SJCRH30 (cell line): ENCODE measurements at places on chromosomes 5 and 9. TPM values are rescaled to one million over a fixed set of nuclear protein-coding genes. Genes with fewer than 3 reads are reported as not detected.
A peak's percentile ranks its signal among the peaks of the same experiment; 100 is the strongest.

DNA sequence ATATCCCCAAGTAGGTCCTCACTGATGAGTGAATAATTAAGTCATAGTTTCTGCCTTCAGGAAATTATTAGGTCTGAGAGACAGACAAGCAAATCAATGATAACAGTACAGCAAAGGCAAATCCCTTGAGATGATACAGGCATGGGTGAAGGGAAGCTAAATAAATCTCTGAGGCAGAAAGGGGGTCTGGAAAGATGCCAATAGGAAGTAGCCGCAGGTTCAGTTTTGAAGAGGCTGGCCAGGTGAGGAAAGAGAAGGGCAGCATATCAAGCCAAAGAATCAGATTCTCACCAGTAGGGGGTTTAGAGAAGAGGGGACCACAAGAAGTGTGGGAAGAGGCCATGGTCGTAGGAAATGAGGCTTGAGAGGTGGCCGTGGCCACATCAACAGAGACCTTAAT, 85.8 kb downstream of the KIAA1958 start:
- no peaks in the 10 kb centered on the region for H3K4me1 ChIP-seq
- H3K27me3 ChIP-seq, result no peaks in the 10 kb centered on the region
- H3K4me3 ChIP-seq, result no peak overlapping the region
- H3K27ac ChIP-seq, result no peak overlapping the region
- peaks cover 6% of the 10 kb centered on the region; the same call in 1 of the 2 replicates for H3K36me3 ChIP-seq
- no peak for DNase-seq

GRCh38 chr5:91033370-91033769, 349.7 kb downstream of the ARRDC3 start:
- H3K4me3 ChIP-seq, result no peak overlapping the region
- H3K27ac ChIP-seq, result no peak overlapping the region
- no peaks in the 10 kb centered on the region for H3K27me3 ChIP-seq

DNA sequence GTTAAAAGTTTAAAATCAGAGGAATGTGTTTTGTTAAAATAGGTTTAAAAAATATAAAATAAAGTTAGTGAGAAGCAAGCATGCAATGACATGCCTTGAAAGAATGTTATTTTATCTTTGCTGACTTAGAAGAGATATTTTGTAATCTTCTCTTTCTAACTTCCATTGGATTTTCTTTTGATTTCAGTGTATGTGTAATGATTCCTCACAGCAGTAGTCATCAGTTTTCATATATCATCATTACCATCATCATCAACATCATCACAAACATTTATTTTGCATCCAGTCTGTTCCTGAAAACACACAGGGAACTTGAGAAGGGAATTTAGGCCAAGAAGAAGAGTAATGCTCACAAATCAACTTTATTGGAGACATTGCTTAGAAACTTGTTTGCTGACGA, 699.6 kb downstream of the TAF11L14 start:
- H3K4me3 ChIP-seq, result no peak overlapping the region
- H3K36me3 ChIP-seq, result no peaks in the 10 kb centered on the region
- no peaks in the 10 kb centered on the region for H3K4me1 ChIP-seq
- DNase-seq, result no peak
- H3K27me3 ChIP-seq, result no peaks in the 10 kb centered on the region

GRCh38 chr5:148632255-148633066, 21.9 kb downstream of the HTR4 start:
- DNase-seq, result no peak
- no peak overlapping the region for H3K4me3 ChIP-seq
- peaks cover 14% of the 10 kb centered on the region; the same call in 1 of the 2 replicates for H3K27me3 ChIP-seq
- H3K27ac ChIP-seq, result no peak overlapping the region
- H3K4me1 ChIP-seq, result no peaks in the 10 kb centered on the region
- H3K36me3 ChIP-seq, result no peaks in the 10 kb centered on the region

DNA sequence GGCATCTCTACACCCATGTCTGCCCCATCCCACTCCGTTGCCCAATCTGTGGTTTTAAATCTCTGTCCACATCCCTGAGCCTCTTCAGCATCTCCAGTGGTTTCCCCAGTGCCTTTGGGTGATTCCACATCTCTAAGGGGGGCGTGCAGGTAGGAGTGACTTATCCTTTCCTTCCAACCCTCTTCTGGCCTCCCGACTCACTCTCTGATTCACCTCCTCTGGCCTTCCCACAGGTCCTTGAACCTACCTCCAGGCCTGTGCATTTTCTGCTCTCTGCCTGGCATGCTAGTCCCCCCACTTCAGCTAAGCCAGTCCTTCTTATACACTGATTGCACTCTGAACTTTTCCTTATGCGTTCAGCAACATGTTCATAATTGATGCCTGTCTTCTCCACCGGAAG, 99.0 kb downstream of the RALGPS1 start:
- H3K4me3 ChIP-seq, result no peak overlapping the region
- no peaks in the 10 kb centered on the region for H3K36me3 ChIP-seq
- no peaks in the 10 kb centered on the region for H3K4me1 ChIP-seq
- H3K27me3 ChIP-seq, result peaks cover 50% of the 10 kb centered on the region
- no peak overlapping the region for H3K27ac ChIP-seq
- DNase-seq, result no peak

DNA sequence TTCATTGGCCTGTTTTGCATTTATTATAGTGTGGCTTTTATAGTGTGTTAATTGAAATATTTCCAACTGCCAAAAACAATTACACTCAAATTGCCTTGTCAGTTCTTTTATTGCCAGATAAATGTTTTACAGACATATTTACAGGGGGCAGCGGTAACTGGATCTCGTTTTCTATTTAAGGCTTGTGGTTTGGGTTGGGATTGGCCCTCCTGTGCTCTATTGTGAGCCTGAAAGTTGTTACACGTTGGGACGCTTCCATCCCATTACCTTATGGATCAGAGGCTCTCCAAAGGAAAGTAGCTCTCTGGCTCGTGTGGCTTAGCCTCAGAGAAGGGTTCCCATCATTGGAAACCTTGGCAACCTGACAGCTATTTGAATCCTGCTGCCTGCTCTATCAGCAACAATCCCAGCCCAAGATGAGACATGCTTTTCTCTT, 20.8 kb downstream of the DNAI1 start:
- no peaks in the 10 kb centered on the region for H3K4me1 ChIP-seq
- no peak for DNase-seq
- H3K27ac ChIP-seq, result no peak overlapping the region
- H3K27me3 ChIP-seq, result no peaks in the 10 kb centered on the region
- H3K36me3 ChIP-seq, result no peaks in the 10 kb centered on the region

- no peak overlapping the region for H3K27ac ChIP-seq
- H3K27me3 ChIP-seq, result no peaks in the 10 kb centered on the region
- no peaks in the 10 kb centered on the region for H3K4me1 ChIP-seq
- no peaks in the 10 kb centered on the region for H3K36me3 ChIP-seq
- no peak for DNase-seq
Measured at GRCh38 chr5:155735388-155735787, 591.6 kb upstream of the SGCD start.

DNA sequence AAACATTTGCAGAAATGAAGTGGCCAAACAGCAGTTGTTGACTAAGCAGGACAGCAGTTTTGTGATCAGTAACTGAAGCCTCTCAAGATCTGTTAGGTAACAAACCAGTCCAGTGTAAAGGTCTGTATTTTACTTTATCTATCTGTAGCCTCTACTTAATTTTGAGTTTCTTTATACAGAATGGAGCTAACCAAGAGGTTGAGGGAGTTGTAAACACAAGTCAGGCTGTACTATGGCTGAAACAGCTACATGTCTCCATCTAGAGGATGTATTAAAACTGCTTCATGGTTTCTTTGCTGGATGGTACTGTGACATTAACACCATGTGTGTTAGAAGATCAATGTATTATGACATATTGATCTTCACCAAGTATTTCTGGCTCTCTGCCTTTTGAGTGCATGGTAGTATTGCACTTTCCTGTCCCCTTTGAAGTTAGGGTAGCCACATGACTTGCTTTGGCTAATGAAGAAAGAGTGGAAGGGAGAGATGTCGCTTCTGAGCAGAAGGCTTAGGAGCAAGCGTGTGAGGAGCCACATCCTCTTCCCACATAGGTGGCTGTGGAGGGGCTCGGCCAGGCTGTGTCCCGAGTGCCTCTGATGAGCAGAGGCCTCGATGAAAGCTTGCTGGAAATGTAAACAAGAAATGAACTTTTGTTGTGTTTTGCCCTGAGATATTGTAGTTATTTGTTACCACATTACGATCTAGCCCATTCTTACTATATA, 105.6 kb upstream of the PCA3 start:
- peaks cover 27% of the 10 kb centered on the region for H3K4me1 ChIP-seq
- H3K27me3 ChIP-seq, result no peaks in the 10 kb centered on the region
- peak; percentile 62 for DNase-seq
- no peak overlapping the region for H3K4me3 ChIP-seq

GRCh38 chr5:10491673-10492026, 50.0 kb downstream of the ROPN1L start:
- no peak overlapping the region for H3K27ac ChIP-seq
- DNase-seq, result no peak

DNA sequence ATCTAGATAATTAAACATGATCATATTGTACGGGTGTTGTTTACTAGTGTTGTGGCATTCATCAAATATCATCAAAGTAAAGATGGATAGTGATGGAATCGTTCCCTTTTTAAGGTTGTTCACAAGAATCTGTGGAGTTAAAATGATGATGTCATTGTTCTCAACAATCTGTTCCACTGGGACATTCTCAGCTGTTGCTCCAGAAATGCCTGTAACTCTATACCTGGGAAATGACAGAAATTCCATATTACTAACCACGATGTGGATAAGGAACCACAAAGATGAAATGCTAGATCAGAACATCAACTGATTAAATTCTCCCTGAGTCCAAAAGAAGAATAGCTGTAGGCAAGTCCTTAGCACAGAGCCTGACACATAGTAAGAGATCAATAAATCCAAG, 38.0 kb downstream of the RIGI start:
- DNase-seq, result peak; percentile 63
- H3K4me1 ChIP-seq, result peaks cover 29% of the 10 kb centered on the region
- peaks cover 6% of the 10 kb centered on the region for H3K36me3 ChIP-seq
- no peaks in the 10 kb centered on the region for H3K27me3 ChIP-seq

- no peak overlapping the region for H3K27ac ChIP-seq
- H3K36me3 ChIP-seq, result no peaks in the 10 kb centered on the region
- H3K4me1 ChIP-seq, result no peaks in the 10 kb centered on the region
- H3K4me3 ChIP-seq, result no peak overlapping the region
Measured at GRCh38 chr5:53537711-53538110, 22.7 kb upstream of the NDUFS4 start.

DNA sequence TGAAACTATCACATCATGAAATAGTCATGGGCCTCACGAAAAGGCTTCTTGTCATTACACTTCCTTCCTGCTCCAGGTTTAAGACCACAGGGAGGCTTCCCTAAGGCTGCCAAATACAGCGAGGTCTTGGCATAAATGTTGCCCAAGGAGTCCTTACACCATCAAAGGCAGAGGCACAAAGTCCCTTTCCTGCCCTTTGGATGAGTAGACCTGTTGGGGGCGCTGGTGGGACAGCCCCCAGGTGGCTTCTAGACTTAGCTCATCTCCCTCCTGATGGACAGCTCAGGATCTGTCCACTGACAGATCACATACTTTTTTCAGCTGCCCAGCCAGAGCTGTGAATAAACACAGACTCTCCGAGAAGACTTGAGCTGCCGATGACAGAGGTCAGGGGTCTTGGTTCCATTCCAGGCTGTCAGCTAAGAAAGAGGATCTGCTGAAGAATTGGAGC, 15.5 kb upstream of the MEGF9 start:
- no peak overlapping the region for H3K4me3 ChIP-seq
- no peak for DNase-seq
- H3K36me3 ChIP-seq, result no peaks in the 10 kb centered on the region
- H3K4me1 ChIP-seq, result peaks cover 30% of the 10 kb centered on the region
- H3K27me3 ChIP-seq, result no peaks in the 10 kb centered on the region
- H3K27ac ChIP-seq, result peak overlapping the region; percentile 32

- H3K36me3 ChIP-seq, result no peaks in the 10 kb centered on the region
- no peak for DNase-seq
- H3K4me1 ChIP-seq, result peaks cover 25% of the 10 kb centered on the region
- no peak overlapping the region for H3K27ac ChIP-seq
- no peaks in the 10 kb centered on the region for H3K27me3 ChIP-seq
- H3K4me3 ChIP-seq, result no peak overlapping the region
Measured at GRCh38 chr5:110082863-110083262, 393.1 kb downstream of the MAN2A1 start.

- H3K4me3 ChIP-seq, result no peak overlapping the region
- no peaks in the 10 kb centered on the region for H3K36me3 ChIP-seq
- no peak for DNase-seq
- H3K27me3 ChIP-seq, result peaks cover 3% of the 10 kb centered on the region; the same call in 1 of the 2 replicates
- no peaks in the 10 kb centered on the region for H3K4me1 ChIP-seq
- no peak overlapping the region for H3K27ac ChIP-seq
Measured at GRCh38 chr9:114830546-114830945, 24.7 kb upstream of the TNFSF15 start.

DNA sequence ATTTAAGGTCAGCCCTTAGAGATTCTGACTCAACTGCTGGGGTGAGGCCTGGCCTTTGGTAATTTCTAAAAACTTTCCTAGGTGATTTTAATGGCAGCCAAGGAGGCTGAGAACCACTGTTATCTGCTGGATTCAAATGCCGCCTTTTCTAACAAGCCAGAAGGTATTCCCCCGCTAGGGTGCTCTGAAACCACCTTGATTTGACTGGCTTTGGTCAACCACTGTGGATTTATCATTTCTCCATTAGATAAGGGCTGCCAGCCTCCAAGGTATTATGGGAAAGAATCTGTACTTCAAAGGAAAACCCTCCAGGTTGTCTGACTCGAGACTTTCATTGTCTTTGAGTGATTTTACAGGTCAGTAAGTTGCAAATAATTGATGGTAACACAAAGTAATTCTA, 4.3 kb downstream of the ANXA6 start:
- no peak for DNase-seq
- peaks cover 34% of the 10 kb centered on the region for H3K36me3 ChIP-seq

DNA sequence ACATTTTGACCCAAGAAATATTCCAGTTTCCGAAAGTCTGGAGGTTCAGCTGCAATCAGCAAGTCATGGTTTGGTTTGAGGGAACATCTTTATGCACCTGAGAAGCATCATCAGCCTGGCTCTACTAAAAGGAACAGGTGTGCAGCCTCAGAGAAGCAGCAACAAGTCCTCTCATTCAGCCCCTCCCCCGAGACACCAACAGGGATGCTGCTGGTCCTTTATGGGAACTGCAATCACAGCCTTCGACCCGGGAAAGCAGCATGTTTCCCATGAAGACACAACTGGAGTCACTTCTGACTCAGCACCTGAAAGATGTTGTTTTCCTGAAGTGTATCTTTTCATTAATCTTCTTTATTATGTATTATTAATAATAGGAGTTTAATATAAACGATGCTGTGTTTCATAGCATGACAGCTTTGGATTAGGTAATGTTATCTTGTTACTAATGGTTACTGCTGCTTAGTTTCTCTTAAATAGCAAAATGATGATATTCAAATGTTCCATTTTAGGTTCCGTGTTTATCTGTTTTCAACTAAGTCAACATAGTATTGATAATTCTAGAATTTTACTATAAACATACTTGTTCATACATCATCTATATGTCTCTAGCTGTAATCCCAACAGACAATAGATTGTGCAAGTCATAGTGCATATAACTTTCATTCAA, 15.6 kb upstream of the NREP start:
- no peaks in the 10 kb centered on the region for H3K36me3 ChIP-seq
- H3K4me3 ChIP-seq, result no peak overlapping the region
- DNase-seq, result peak; percentile 7
- no peaks in the 10 kb centered on the region for H3K27me3 ChIP-seq
- H3K27ac ChIP-seq, result no peak overlapping the region

GRCh38 chr9:137226338-137227053, 806 bp upstream of the RNF224 start:
- H3K27ac ChIP-seq, result no peak overlapping the region
- peaks cover 40% of the 10 kb centered on the region for H3K4me1 ChIP-seq
- peaks cover 25% of the 10 kb centered on the region for H3K27me3 ChIP-seq
- DNase-seq, result no peak

The TAF11L10 gene
- total RNA-seq, result not detected in 2 replicates

The FLT4 gene
- 0.08 TPM in 1 of 2 replicates, not detected in the other for total RNA-seq

The ATP6V1G1 gene
- 125 and 128 TPM in 2 replicates for total RNA-seq

The IL7R gene
- 0.14 TPM in 1 of 2 replicates, not detected in the other for total RNA-seq

The PRRT1B gene
- not detected in 2 replicates for total RNA-seq

The FBP1 gene
- not detected in 2 replicates for total RNA-seq

The SLC6A18 gene
- total RNA-seq, result not detected in 2 replicates

The CCNJL gene
- 6.5 and 6.8 TPM in 2 replicates for total RNA-seq

The CFAP157 gene
- total RNA-seq, result not detected in 2 replicates

The IQGAP2 gene
- total RNA-seq, result 8.5 and 11.4 TPM in 2 replicates

The KLF4 gene
- total RNA-seq, result 3.8 and 3.9 TPM in 2 replicates
